Urinary bladder (tissue), 4 donors: ENCODE measurements at places on chromosomes 3 and 15.

GRCh38 chr3:55159016-55159415 is 231.2 kb upstream of the LRTM1 start:
- no peak for DNase-seq

DNA sequence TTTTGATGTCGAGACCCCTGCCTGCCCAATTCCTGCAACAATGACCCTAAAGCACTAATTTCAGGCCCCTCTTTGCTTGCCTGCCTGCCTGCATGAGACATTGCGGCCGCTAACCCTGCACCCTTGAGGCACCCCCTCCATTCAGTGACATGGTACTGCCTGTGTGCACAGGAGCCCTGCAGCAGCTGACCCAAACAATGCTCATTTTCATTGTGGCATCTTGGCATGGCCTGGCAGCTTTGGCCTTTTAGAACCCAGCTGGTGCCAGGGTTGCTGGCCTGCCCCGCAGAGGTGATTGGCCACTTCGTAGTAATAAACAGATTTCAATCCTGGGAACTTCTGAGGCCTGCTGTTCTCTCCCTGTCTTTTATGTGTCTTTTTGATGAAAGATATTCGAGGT is 33.8 kb downstream of the SLCO3A1 start:
- DNase-seq, result no peak

DNA sequence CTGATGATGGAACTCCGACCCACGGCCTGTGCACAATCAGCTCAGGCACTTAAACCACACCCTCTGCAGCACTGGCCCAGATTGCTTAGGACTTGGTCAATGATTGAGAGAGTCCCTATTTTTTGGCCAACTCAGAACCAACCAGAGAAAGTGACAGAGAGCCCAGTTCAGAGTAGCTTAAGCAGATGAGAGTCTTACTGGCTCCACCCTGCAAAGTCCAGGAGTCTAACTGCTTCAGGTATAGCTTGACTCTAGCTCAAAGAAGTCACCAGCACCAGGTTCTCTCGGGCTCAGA is 20.1 kb downstream of the SLC6A20 start:
- no peak for DNase-seq

DNA sequence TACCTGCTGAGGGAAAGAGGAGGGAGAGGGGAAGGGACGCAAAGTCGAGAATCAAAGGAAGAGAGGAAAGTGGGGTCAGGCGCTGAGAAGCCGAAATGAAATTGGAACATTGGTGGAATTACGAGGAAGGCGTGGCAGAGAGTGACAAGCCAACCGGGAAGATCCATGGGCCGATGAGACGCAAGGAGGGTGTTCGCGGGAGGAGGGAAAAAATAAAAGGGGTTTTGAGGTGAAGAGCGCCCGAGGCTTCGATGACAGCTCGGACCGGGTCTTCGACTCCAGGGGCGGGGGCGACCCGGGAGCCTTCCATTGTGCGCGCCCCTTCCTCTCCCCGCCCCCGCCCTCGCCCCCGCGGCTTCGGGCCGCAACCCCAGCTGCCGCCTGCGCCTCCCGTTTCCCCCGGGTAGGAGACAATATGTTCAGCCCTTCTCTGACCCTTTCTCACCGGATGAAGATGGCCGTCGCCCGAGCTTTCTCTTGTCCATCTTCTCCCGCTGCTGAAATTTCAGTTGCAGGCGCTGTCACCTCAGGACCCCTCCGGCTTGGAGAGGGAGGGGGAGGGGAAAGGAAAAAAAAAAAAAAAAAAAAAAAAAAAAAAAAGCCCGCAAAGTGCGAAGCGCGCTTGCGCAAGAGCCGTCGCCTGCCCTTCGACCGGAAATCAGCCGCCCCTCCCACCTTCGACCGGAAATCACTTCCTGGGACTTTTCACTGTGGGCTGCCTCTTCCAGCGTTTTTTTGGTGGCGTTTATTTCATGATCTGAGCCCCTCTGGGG is at the start of gene SENP7:
Gene SENP7 (minus strand): TSS at position 567 of the 773 bp plus-strand sequence. CDS start 82 bp downstream, at position 485.
- DNase-seq, result peak; percentile 83

GRCh38 chr3:47890828-47891612 is 88.1 kb downstream of the DHX30 start:
- no peak for DNase-seq
